ENCODE measurements at places on chromosomes 11 and 22. TPM values are rescaled to one million over a fixed set of nuclear protein-coding genes. Genes with fewer than 3 reads are reported as not detected.

Gene FGF3
- not detected for polyA plus RNA-seq

Gene CARD16
- polyA plus RNA-seq, result 16.3 TPM

Gene ENTHD1
- 0.02 TPM for polyA plus RNA-seq

GRCh38 chr22:46096706-46097230 lies 53.6 kb upstream of the PPARA start:
- peak; percentile 53 for DNase-seq

- no peak for DNase-seq
Measured at GRCh38 chr22:44221710-44222475, 41.2 kb downstream of the PARVG start.

Gene MS4A12
- polyA plus RNA-seq, result not detected
